ENCODE measurements at places on chromosomes 11 and 22.

DNA sequence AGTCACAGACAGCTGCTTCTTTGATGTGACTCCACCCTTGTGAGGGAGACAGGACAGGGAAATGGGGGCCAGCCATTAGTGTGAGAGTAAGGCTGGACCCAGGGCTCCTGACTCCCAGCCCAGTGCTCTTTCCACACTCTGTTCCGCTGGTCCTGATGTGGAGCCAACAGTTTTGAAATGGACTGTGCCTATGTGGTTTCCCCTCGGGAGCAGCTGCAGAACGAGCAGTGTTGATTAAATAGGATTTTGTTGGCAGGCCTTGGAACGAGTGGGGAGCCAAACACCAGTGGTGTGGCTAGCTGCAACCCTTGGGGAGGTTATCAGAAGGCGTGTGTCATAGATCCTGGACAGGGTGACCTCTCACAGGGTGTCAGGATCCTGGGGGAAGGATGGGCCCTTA is 66.5 kb upstream of the AMPD3 start:
- peak; percentile 7 for DNase-seq

DNA sequence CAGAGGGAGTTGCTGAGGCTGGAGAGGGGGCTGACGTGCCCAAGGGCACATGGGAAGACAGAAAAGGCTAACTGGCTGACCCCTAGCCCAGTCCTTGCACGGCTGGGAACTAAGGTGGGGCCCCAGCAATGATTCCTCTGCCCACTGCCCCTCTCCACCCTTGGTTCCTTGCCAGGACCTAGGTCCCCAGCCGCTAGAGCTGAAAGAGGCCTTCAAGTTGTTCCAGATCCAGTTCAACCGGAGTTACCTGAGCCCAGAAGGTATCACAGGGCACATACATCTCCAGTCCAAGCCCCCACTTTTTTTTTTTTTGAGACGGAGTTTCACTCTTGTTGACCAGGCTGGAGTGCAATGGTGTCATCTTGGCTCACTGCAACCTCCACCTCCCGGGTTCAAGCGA is 390 bp downstream of the CTSW start:
- DNase-seq: no peak

DNA sequence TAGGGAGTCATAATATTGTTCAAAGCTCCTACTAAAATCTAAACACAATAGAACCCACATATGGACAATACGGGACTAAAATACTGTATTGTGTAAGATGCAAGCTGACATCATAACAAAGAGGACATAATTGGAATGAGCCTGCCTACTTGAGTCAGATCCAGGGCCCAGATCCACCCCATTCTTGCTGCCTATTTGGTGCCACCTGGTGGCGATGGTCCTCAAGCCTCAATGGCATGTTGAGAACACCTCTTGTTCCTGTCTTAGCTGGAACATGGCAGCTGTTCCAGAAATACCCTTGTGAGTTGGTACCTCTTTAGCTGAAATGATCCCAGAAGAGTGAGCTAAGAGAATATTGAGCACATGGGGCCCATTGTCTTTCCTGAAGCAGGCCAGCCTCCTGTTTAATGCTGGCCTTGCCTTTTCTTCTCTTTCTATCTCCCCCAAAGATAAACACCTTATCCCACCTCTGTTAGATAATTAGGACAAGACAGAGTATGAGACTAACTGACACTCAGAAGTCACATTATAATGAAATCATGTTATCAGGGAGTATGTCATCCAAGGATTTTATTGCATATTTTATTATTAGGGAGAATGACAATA is 680.9 kb upstream of the ANO5 start:
- DNase-seq: peak; percentile 53

DNA sequence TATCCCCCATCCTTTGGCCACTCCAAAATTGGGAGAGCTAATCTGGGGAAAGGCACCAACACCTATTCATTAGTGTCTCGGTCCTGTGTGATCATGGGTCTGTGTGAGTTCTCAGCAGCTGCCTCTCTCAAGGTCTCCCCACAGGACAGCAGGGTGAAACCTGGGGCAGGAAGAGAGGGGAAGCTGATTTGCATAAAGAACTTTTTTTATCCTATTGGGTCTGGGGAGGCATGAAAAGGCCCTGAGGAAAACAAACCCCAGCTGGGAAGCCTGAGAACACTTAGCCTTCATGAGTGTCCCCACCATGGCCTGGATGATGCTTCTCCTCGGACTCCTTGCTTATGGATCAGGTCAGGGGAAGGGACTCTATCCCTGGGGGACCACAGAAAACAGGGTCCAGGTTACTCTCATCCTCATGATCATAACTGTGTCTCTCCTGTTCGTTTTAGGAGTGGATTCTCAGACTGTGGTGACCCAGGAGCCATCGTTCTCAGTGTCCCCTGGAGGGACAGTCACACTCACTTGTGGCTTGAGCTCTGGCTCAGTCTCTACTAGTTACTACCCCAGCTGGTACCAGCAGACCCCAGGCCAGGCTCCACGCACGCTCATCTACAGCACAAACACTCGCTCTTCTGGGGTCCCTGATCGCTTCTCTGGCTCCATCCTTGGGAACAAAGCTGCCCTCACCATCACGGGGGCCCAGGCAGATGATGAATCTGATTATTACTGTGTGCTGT is 116.0 kb upstream of the TOP3B start:
- no peak for DNase-seq

DNA sequence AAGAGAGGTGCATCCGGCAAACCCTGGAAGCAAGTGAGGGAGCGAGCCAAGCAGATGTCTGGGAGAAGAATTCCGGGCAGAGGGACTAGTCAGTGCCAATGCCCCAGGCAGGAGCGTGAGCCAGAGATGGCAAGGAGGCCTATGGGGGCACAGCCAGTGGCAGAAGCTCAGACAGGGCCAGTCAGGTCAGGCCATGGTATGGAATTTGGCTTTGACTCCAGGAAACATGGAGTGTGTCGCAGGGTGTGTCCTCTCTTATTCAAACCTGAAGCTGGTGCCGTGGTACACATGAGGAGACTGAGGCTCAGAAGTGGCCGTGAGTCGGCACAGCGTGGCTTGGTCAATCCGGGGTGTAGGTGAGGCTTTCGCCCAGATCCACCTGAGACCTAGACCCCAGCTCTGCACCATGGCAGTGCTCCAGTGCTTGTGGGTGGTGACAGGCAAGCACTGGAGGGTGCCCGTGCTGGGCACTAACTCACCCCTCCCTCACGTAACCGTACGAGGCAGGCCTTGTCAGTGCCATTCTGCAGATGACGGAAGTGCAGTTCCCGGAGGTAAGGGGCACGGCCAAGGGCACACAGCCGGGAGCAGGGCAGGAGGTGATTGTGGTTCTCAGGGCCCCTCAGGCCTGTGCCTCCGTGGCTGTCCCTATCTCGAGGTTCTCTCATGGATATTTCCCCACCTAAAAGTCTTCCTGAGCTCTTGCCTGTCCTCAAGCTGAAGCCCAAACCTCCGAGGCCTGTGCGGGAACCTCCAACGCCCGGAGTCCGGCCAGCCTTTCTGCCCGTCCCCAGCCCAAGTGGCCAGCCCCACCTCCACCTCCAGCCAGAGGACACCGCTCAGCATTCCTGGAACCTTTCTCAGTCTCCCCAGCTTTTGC is 10.6 kb upstream of the SPI1 start:
- DNase-seq: no peak

- peak; percentile 32 for DNase-seq
Measured at GRCh38 chr11:45045683-45046471, 95.2 kb upstream of the TP53I11 start.

DNA sequence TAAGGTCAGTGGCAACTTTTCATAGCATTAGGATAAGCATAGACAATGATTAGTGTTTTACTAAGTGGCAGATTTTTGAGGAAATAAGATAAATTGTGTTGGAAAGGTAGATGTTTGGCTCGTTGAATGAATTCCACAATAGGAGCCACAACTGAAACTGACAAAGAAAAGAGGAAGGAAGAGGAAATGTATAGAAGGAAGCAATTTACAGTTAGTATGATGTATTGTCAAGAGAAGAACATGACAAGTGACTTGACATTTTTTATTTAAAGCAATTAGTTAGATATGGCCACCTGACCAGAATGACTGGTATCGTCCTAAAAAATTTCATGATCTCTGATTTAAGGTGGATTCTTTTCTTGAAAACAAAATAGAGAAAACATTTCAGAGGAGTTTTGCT is 3.1 kb upstream of the RAG2 start:
- no peak for DNase-seq

- DNase-seq: no peak
Measured at GRCh38 chr11:108286370-108286769, 63.5 kb downstream of the ATM start.

DNA sequence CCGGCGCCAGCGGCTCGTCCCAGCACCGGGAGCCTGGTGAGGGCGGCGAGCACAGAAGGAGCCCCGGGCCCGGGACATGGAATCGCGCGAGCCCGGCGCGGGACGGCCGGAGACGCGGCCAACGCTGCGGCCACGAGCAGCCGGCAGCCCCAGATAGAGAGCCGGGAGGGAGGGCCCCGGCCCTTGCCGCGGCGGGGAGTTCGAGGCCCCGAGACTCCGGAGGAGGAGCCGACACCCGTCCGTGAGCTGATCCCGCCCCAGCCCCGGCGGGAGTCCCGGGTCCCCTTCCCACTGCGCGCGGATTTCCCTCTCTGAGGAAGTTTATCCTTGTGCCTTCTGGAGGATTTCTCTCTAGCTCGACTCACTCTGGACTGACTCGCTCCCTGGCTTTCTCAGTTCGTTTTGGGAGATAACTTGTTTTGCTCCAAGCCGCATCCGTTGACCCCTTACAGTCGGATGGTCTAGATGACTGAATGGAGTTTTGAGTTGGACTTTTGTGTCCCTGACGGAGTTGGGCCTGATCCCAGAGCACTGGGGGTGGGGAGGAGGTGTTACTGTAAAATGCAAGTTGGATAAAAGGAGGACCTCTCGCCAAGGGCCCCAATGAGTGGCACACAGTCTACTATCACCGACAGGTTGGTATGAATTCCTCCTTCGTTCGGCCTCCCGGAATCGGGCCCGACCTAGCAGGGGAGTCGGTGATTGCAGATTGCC is 585 bp downstream of the ARHGEF12 start:
- peak; percentile 69 for DNase-seq

DNA sequence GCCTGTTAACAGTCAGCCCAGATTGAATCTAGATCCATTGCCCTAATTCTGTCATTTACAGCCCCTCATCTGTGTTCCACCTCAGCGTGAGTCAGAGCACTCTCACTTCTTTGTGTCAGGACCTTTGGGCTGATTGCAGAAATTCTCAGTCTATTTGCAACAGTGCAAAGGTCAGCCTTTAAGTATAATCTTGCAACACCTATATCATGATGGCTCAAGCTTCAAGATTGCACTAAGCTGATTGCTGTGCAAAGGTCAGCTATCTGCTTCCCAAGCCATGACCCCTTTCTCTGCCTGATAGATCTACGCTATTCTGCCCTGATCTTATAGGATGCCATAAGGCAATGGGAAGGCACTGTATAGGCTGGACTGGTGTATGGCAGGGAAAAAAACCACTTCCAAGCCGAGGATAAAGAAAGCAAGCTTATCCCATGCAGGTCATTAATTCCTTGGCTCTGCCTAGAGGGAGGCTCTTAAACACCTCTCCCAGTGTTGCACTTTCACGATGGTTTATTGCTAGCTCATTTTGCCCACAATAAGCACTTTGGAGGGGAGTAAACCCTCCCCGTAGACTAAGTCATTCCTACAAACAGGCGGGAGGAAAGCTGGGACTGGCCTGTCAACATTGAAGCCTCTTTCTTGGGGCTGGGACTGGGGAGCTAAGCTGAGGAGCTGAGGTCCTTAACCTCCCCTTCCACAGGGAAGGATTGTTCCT is 100.6 kb downstream of the RRAS2 start:
- DNase-seq: no peak

- DNase-seq: no peak
Measured at GRCh38 chr11:20362481-20362880, 1.0 kb upstream of the HTATIP2 start.

DNA sequence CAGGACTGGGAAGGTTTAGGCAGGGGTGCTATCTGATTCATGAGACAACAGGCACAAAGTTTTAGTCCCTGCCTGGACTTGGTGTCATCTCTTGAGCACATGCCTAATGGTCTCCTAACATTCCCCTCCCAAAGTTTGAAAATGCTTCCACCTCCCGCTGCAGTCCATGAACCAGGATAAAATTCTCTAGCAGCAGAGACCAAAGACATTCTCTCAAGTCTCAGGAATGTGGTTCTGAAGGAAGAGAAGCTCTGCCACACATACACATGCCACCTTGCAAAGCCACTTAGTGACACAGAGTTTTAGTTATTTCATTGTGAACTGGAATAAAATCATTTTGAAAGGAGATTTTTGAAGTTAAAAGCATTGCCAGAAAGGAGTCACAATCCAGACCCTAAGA is 15.5 kb downstream of the OR51B6 start:
- no peak for DNase-seq

Measured in activated T-cell treated with anti-CD3 and anti-CD28 coated beads, Interleukin-2, amount 50 U/mL, for 48 hours (primary cell).